Stimulated activated CD4-positive, alpha-beta T cell treated with anti-CD3 and anti-CD28 coated beads, Interleukin-4, amount 100 ng/mL, for 4 hours (primary cell): ENCODE measurements at places on chromosomes 16 and 17.

DNA sequence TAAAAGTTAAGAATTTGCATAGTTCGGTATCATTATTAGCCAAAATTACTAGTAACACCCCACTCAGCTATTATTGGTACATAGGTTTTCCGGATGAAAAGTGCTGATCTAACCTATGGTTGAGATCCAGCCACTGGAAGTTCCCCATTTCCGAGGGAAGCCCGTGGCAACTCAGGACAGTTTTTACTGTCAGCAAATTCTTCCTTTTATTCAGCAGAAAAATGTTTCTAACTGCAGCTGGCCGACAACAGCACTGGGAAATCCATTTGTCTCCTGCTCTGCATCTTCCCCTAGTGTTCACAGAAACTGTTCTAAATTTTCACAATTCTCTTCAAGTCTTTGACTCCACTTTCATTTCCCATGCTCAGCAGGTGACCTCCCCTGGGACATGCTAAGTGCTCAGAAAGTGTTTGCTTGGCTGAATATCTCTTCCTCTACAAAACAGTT, 15.5 kb upstream of the MMD start:
- DNase-seq: no peak

DNA sequence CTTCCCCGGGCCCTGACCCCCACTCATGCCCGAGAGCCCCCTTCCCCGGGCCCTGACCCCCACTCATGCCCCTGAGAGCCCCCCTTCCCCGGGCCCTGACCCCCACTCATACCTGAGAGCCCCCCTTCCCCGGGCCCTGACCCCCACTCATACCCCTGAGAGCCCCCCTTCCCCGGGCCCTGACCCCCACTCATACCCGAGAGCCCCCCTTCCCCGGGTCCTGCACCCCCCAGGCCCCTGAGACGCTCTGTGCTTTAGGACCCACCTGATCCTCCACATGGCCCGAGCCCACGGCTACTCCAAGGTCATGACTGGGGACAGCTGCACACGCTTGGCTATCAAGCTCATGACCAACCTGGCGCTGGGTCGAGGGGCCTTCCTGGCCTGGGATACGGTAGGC, 6.8 kb downstream of the CTU2 start:
- DNase-seq: no peak

DNA sequence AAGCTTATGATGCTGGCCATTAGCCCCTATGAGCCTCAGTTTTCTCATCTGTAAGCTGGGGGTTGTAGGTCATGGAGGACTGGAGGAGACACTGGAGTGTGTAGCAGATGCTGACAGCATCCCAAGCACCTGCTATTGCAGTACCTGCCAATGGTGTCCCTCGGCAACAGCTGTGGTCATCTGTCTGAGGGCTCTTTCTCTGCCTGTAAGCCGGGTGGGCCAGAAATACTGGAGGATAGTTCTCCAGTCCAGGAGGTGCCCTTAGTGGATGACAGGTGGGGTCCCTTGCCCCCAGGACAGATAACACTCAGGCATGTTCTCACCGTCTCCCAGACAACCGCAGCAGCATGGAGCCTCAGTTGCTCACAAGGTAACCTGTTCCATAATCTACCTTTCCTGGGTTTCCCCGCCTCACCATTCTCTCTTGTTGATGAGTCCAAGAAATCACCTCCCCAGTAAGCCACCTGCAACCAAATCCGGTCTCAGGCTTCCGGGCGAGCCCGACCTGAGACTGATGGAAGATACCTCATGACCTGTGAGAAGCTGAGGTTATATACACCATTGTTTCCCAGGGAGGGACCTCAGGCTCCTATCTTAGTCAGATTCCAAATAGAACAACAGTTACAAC, 23.8 kb downstream of the NLRP1 start:
- no peak for DNase-seq

- peak; percentile 75 for DNase-seq
Measured at GRCh38 chr17:78313735-78314648, 45.9 kb downstream of the SOCS3 start.

DNA sequence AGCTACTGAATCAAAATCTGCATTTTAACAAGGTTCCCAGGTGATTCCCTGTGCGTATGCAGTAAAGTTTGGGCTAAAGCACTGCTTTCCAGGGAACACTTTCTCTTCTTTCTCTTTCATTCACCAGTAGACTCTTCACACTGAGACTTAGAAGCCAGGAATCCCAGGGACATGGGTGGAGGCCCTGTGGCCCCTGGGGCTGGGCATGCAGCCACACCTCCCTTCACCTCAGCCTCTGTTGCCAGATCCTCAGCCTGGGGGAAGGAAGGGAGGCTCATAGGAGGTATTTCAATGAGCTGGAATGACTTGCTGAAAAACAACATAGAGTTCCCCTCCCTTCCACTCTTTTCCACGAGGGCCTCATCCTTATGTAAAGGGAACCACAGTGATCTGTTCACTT, 1.2 kb downstream of the G6PC3 start:
- DNase-seq: no peak

DNA sequence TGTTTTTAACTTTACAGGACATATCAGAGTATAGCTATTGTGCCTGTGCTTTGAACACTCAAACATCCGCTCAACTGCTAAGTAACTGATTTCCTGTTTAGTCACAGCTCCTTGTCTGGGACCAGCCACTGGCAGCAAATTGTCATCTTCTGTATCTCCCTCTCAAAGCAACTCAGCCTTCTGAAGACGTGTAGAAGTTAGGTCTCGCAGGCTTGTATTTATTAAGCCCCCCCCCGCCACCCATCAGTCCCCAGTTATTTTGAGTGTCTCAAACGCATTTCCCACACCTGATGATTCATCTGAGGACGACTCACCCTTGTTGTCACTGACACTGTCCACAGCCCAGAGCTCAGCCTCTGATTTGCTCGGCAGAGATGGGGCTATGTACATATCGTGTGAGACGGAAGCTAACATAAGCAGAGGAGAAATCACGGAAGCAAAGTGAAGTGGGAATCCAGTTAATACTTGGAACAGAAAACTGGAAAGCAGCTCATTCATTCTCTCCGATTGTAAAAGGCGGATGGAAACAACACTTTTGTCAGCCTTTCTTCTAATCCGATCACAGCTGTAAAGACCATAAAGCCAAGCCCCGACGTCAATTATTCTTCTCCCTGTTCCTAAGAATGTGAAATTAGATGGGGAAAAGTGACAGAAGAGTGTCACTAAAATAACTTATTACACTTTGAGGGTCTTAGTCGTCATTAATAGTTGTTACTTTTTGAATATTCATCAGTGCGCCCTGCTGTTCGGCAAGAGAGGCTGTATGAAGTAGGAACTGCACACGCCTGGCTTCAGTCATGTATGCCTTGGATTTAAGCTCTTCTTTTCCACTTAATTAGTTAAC, 64.2 kb downstream of the PITPNC1 start:
- peak; percentile 85 for DNase-seq

- no peak for DNase-seq
Measured at GRCh38 chr16:50538411-50539052, 9.7 kb upstream of the NKD1 start.

GRCh38 chr16:30149250-30149930, 26.4 kb upstream of the MAPK3 start:
- DNase-seq: no peak

DNA sequence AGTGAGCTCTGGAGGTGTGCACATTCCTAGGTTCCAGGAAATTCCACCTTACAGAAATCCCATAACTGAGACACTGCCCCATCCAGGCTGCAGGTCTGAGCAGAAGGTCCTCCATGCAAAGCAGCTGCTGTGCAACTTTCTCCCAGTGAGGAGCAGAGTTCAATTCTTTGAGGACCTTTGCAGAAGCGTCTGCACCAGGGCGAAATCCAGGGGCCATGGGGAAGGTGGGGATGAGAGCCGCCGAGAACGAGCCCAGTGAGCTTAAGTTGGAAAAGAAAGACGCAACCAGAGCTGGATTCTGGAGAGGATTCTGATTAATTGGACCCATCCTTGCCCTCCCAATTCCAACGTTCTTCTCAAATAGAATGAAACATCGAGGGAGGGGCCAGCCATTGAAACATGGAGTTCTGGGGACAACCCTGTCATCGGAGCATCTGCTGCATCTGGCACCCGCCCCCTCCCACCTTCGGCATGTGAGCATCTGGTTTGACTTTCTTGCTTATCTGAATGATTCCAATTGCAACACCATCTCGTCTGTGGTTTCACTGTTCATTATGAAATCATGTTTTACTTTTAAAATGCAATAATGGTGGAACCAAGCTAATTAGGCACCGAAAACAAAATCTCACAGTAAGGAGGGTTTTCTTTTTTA, 190.6 kb upstream of the FOXF1 start:
- no peak for DNase-seq

DNA sequence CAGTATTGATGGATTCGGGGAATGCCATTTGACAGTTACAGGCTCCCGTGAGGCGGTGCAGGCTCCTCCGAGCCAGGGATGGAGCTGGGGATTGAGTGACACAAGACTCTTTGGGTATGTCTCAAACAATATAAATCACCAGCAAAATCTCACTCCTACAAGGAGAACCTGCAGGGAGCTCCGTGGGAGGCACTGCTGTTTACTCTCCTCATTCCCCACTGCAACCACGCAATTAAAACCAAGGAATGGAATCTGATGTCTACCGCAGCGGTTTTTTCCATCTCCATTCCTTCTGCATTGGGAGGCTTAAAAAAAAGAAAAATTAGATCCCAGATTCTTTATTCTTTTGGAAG, 157.9 kb downstream of the WWOX start:
- no peak for DNase-seq

GRCh38 chr17:44362459-44362948, 1.1 kb downstream of the FAM171A2 start:
- DNase-seq: no peak

DNA sequence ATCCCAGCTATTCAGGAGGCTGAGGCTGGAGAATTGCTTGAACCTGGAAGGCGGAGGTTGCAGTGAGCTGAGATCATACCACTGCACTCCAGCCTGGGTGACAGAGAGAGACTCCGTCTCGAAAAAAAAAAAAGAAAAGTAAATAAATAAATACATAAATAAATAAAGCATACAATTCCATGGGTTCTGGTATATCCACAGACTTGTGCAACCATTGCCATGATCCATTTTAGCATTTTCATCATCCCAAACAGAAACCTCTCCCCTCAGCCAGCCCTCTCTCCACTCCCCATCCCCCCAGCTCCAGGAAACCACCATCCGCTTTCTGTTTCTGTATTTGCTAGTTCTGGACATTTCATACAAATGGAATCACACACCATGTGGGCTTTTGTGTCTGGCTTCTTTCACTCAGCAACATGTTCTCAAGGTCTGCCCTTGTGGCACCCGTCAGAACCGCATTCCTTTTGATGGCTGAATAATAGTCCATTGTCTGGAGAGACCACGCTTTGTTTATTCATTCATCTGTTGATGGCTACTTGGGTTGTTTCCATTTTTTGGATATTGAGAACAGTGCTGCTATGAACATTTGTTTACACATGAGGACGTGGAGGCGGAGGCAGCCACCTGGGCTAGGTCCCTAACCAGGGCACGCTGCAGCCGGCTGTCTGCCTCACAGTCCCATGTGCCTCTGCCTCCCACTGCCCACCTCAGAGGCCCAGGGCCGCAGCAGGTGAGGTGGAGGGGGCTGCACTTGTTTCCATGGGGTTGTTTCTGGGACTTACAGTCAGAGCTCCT, 76.2 kb downstream of the NT5M start:
- DNase-seq: no peak

- no peak for DNase-seq
Measured at GRCh38 chr16:66127459-66128370, 238.8 kb upstream of the CDH5 start.

- no peak for DNase-seq
Measured at GRCh38 chr16:8075271-8075670, 515.0 kb downstream of the TMEM114 start.

DNA sequence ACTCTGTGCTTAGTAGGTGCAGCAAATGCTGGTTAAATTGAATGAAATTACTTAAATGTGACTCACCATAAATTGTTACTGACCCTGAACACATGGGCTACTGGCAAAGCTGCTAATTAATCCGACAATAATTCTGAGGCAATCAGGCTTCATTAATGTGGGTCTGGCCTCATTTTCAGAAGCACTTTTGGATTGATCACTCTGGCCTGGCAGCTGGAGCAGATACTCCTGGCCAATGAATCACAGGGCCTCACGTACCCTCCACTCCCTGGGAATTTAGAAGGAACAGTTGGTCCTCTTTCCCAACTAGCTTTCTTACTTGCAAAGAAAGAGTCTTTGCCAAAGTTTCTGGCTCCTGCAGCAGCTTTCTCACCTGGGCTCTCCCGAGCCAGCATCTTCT, 162.0 kb upstream of the ZKSCAN2 start:
- DNase-seq: no peak

GRCh38 chr17:77036136-77036840, 104.5 kb upstream of the SEC14L1 start:
- DNase-seq: no peak

- DNase-seq: no peak
Measured at GRCh38 chr16:88045820-88046303, 94.6 kb downstream of the BANP start.

- no peak for DNase-seq
Measured at GRCh38 chr16:74034862-74035261, 261.8 kb upstream of the PSMD7 start.

DNA sequence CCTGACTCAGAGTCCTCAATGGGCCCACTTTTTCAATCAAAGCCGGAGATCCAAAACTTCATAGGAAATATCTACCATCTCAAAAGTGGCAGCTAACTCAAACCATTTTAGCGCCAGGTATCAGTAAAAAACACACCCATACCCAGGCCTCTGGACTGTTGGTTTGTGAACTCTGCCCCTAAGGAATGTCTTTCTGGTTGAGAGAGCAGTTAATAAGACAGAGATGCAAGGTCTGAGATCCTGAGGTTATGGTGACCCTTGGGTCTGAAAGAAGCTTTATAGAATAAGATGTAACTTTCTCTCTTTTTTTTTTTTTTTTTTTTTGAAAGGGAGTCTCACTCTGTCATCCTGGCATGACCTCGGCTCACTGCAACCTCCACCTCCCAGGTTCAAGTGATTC, 350.5 kb downstream of the SOX9 start:
- DNase-seq: no peak

DNA sequence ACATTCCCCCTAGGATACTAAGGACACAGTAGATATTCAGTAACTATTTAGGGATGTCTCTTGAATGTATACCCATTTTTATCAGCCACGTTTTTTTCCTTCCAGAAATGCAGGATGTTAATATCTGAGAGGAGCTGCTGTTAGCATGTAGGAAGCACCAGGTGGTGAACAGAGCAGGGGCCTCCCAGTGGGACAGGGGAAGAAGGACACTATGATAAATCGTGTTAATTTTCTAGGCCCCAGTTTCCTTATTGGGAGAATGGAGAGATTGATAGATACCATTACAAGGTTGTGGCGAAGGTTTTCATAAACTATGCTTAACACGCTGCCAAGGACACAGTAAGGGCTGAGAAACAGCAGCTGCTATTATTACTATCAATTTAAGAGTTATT, 45.4 kb downstream of the PRSS54 start:
- DNase-seq: no peak

- no peak for DNase-seq
Measured at GRCh38 chr17:77036841-77037381, 103.9 kb upstream of the SEC14L1 start.

GRCh38 chr17:63082273-63082861, 116.3 kb downstream of the TANC2 start:
- DNase-seq: no peak
